ENCODE measurements at places on chromosomes 16 and 17.

GRCh38 chr16:15605839-15606517 lies 37.0 kb downstream of the MARF1 start:
- no peak for DNase-seq

- no peak for DNase-seq
Measured at GRCh38 chr16:21563676-21564075, 35.7 kb upstream of the METTL9 start.

GRCh38 chr16:11994143-11995119 lies 17.9 kb downstream of the SNX29 start:
- DNase-seq, result no peak

DNA sequence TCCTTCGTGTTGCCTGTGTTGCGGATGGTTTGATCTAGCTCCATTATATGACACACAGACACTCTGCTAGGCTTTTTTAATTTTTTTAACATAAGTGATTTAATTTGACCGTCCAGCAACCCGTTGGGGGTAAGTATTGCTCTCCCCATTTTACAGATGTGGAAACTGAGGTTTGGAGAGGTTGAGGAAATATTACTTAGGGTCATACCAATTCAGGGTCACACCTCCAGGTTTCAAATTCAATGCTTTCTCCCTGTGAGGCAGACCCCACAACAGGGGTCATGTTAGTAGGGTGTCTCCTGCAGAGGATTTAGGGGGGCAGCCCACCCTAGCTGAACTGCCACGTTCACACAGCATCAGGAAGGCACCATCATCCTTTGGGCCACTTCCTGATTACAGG lies 179.4 kb downstream of the COPRS start:
- DNase-seq, result no peak

GRCh38 chr17:60087882-60088669 lies 9.4 kb upstream of the HEATR6 start:
- no peak for DNase-seq

GRCh38 chr17:6303664-6304063 lies 131.3 kb downstream of the AIPL1 start:
- DNase-seq, result no peak

DNA sequence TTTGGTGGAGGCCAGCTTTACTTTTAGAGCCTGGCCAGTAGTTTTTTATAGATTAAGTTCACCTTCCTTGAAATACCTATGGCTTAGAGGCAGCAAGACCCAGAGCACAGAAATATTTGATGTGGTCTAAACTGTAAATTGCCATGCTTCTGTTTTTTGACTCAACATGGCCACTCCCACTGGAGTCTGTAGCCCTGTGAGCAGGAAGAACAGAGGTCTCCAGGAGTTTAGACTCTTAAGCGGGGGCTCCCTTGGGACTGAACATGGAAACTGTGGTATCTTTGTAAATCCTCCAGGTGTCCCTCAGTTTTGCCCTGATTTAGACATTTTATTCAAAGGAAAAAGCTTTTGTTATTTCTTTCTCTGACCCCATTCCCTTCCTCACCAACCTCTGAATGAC lies 145.6 kb downstream of the FTO start:
- DNase-seq, result no peak

- DNase-seq, result no peak
Measured at GRCh38 chr16:24085666-24086065, 170.5 kb upstream of the CACNG3 start.

DNA sequence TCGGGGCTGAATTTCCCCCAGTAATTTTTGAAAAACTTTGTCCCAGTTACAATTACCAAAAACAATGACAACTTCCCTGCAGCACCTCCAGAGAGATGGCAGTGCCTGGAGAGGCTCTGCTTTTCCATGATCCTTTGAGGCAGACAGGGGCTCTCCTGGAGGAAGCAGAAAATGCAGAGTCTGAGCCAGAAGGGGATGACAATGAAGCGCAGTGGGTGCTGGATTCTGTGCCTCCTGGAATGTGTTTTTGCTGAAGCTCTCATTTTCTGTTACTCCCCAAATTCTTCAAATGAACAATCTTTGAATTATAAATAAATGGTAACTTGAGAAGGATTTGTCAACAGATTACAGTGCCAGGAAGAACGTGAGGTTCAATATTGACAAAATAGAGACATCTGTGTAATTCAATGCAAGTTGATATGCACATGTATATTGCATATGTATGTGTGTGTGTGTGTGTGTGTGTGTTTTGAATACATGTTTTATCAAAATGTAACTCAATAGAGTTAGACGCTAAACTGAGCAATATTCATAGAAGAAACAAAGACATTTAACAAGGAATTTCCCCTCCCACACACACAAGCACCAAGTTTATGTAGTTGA lies 9.7 kb upstream of the RUSF1 start:
- no peak for DNase-seq

- no peak for DNase-seq
Measured at GRCh38 chr17:64685705-64686104, 23.6 kb upstream of the SMURF2 start.
